ENCODE measurements at places on chromosomes 6 and 20.
A peak's percentile ranks its signal among the peaks of the same experiment; 100 is the strongest.

DNA sequence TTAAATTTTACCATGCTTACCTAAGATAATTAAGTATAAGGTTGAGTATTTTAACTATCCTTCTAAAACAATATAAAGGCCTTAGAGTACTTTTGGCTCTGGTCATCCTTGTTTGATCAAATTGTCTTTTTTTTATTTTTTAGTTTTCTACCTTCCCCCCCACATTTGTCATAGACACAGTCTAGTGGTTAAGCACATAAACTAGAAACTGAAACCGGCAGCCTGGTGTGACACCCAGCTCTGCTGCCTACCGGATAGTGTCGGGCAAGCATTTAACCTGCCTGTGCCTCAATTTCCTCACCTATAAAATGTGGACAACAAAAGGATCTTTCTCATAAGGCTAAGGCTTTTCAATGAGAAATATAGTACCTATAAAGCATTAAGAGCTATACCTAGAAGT lies 21.6 kb upstream of the TULP4 start:
- peak; percentile 37 for DNase-seq

DNA sequence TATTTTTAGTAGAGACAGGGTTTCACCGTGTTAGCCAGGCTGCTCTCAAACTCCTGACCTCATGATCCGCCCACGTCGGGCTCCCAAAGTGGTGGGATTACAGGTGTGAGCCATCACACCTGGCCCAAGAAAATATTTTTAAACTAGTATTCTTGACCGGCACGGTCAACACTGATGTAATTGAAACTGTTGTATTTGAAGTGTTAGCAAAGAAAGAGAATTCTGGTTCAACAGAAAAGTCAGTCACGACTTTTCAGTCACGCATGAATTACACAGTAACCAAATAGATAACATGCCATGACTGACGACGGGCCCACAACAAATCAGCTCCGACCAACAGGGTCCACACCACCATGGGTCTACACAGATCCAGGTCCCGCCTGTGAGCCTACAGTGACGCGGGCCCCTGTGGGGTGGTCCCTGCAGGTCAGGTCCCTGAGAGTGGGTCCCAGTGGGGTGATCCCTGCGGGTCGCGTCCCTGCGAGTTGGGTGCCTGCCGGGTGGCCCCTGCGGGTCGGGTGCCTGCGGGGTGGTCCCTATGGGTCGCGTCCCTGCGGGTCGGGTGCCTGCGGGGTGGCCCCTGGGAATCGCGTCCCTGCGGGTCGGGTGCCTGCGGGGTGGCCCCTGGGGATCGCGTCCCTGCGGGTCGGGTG lies 1.0 kb downstream of the GMEB2 start:
- DNase-seq, result peak; percentile 52

- no peak for DNase-seq
Measured at GRCh38 chr6:135617222-135617621, 119.7 kb upstream of the AHI1 start.

DNA sequence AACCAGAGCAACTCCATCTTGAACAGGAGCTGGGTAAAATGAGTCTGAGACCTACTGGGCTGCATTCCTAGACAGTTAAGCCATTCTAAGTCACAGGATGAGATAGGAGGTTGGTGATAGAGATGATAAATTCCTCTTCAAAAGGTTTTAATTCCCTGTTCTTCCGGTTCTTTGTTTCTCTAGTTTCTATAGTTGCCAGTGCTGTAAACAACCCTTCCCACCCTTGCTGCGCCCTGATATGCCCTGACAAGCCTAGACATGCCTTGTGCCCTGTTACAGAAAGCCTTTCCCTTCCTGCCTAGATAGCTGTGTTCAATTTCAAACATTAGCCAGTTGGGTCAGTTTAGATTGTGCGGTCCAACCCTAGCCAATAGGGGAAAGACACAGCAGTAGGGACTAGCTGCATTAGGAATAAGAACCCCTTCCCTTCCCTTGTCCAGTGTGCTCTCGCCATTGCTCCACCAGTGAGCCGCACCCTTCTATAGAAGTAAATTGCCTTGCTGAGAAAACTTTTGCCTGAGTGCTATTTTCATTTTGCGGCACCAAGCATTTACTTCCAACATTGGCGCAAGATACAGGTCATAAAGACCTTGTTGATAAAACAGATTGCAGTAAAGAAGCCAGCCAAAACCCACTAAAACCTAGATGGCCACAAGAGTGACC lies 52.5 kb upstream of the CCN2 start:
- no peak for DNase-seq

- no peak for DNase-seq
Measured at GRCh38 chr6:120411394-120411793, 922.9 kb downstream of the TBC1D32 start.

- no peak for DNase-seq
Measured at GRCh38 chr6:816510-817084, 123.7 kb upstream of the EXOC2 start.

GRCh38 chr20:3156811-3157619 lies 2.6 kb downstream of the FASTKD5 start:
- DNase-seq, result no peak

DNA sequence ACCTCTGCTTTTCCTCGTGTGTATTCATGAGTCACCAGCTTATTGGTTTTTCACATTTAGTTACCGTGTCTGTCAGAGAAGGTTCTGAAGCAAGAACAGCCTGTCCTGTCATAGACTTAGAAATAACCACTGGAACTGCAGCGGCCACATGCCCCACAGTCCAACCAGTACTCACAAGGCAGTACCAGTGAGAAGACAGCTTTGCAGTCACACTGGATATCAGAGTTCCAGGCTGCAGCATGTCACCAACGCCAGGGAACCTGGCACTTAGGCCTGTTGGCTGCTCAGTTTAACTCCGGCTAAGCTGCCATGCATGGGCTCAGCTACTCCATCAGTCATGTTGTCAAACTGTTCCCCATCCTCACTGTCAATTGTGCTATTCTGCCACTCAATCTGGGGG lies 40.1 kb downstream of the ADNP start:
- DNase-seq, result no peak

DNA sequence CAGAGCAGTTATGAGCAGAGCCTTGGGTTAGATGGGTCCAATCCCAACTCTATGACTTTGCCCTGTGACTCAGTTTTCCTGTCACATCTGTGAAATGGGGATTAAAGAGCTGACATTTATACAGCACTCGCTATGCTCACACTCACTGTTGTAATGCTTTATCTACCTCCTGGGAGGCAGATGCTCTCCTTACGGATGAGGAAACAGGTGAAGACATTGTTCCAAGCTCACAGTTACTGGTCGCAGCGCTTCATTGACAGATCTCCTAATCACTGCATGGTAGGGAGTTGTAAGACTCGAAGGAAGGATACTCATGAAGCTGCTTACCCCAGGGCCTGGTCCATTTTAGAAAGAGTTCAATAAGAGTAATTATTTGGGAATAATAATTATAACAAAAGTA lies 2.9 kb upstream of the MYLK2 start:
- DNase-seq, result no peak

Measured in activated T-cell treated with anti-CD3 and anti-CD28 coated beads, Interleukin-2, amount 50 U/mL, for 1 hour (primary cell).